ENCODE measurements at places on chromosomes 6 and 20.

GRCh38 chr6:16563628-16564240 is 197.5 kb downstream of the ATXN1 start:
- DNase-seq: no peak

DNA sequence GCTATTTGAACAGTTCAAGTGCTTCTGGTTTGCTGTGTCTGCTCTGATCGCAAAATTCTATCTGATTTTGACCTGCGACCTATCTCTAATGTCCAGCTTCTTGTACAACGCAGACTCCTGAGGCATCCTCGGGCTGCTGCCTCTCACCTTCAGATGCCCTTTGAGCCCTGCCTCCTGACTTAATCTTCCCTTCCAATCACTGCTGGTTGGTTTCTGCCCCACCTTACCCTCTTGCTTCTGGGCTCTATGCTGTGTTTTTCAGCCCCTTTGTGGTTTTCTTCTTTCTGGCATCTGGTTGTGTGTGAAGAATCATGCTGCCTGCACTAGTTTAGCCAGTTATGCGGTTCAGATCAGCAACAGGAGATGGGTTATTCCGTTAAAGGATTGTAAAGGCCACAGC is 131.2 kb upstream of the THEMIS start:
- no peak for DNase-seq

DNA sequence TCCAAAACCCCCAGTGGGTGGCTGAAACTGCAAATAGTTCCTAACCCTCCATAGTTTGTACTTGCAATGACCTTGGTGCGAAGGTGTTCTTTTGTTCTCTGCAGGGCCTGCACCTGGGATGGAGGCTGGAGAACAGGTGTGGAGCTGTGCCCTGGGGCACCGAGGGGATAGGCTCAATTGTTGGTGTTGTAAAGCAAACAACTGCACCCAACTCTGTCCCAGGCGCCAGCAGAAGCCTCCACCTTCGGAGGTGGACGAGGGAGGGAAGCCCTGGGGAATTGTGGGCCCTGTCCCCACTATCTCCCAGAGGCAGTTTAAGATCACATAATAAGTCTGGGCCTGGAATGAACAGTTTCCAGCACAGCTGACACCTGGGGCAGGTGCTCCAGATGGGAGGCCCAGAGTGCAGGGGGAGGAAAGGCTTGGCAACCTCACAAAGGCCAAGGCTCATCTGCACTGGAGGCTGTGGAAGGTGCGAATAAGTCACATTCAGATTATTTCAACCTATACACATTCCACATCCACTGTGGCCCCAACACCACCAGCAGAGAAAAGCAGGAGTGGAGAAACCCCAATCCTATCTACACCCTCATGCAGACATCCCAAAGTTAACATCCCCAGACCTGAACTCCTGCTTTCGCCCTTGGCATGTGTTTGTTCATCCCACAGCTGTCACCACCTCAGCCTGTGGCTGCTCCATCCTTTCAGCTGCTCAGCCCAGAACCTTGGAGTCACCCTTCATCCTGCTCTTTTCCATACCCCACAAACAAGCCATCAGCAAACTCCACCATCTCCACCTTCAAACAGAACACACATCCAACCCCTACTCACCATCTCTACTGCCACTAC is 12.3 kb upstream of the CBFA2T2 start:
- no peak for DNase-seq

GRCh38 chr6:14130435-14131075 is 13.0 kb downstream of the CD83 start:
- DNase-seq: no peak

DNA sequence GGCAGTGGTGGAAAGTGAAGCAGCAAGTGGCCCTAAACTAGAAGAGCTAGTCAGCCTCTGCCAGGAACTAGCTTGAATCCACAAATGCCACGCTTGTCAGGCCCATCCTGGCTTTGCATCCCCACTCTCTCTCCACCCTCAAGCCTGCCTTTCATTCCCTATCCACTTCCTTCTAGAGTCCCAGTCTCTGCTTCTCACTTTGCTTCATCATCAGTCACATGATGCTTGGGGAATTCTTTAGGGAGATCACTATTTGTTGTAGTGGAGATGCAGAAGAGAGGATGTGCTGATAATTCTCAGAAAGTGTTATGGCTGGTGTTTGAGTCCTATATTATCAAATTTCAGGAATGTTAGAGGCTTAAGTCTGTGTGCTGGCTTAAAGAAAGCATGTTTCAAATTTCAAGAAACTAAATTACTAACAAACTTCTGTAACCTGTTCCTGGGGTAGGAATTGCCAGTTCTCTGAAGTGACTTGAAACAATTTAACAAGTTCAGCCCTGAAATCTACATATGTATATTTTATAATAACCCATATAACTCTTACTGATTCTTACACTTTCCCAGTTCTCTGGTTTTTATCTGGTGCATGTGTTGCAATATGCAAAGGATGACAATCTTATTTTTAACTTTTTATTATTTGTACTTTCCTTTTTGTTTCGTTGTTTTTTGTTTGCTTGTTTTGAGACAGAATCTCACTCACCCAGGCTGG is 7.5 kb downstream of the TRIM39 start:
- DNase-seq: no peak

GRCh38 chr6:38012573-38012972 is 193.0 kb downstream of the ZFAND3 start:
- DNase-seq: peak; percentile 79

GRCh38 chr6:6783721-6784120 is 195.2 kb downstream of the LY86 start:
- no peak for DNase-seq

DNA sequence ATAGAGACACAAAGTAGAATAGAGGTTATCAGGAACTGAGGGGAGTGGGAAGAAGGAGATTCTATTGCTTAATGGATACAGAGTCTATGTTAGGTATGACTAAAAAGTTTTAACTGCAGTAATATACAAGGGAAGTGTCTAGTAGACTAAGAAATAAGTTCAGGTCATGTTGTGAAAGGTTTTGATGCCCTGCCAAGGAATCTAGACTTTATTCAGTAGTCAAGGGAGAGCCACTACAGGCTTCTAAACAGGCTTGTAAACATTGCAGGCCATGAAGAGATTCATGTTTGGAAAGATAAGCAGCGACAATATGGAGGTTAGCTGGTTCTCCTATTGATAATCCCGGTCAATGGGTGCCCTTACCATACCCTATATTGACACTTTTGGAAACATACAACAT is 352.8 kb upstream of the SOX4 start:
- no peak for DNase-seq
